Hematopoietic multipotent progenitor cell treated with erythropoietin and hydrocortisone succinate and interleukin-3 and kit ligand, for 15 days (in vitro differentiated cells): ENCODE measurements at places on chromosomes 7 and 10.

DNA sequence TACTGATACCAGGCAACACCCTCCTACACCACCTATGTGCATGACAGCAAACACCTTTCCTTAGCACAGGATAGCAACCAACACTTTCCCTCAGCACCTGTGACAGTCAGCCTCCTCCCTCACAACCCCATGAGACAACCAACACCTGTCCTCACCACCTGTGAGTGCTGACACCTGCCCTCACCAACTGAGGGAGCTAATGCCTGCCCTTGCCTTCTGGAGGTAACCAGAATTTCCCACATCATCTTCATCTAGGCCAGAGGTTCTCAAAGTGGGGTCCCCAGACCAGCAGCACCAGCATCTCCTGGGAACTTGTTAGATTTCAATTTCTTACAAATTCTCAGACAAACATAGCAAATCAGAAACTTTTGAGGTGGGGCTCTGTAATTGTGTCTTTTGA is 112.5 kb downstream of the GRID1 start:
- DNase-seq = no peak

GRCh38 chr7:131909151-131909768 is 352.8 kb upstream of the PODXL start:
- DNase-seq = no peak

DNA sequence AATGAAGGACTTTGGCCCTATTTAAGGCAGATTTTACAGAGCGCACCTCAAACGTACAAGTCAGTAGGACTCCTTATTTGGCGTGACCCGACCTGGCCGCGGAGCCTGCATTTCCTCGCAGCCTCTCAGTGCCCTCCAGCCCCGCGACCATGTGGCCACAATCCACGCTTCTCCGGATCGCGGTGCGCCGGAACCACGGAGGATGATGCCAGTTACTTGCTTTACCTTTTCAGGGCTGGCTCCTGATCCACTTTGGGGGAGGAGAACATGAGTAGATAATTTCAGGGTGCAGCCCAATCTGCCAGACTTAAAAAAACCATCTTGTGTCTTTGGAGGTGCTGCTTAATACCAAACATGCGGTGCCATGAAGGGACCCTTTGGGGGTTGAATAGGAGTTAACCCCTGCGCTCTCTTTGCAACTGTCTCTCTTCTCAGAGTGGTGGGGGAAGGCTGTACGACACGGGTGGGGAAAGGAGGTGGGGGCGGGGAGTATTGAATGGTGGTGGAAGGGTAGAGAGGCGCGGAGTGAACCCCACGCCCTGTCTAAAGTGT is 1.5 kb downstream of the FRAT1 start:
- DNase-seq = peak; percentile 15

DNA sequence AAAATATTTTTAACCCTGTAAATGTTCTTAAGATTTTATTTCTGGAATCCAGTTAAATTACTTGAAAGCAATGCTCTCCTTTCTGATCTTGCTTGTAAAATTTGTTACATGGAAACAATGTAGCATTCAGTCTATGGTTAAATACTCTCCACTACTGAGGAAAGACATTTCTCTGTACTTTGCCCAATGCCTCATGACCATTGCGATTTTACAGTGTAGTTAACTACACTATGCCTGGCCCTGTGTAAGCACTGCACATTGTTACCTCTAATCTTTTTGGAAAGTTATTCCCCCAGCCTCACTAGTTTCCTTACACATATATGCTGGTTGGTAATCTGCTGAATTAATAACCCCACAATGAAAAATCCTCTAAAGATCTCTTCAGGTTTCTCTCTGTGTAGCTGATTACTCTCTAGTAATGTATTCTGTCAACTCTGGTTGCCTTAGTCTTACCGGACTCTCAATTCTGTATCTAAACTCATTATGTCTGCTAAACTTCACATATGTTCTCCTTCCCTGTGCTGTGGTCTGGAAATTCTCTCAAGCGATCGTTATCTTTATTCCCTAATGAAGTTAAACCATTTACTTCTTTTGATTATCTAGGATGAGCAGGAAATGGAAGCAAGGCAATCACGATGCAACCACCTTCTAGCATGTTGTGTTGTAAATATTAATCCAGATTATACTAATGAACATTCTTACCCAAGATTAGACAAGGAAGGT is 58.7 kb upstream of the TMEM106B start:
- DNase-seq = no peak

GRCh38 chr7:75969182-75969581 is 25.2 kb downstream of the TMEM120A start:
- DNase-seq = no peak

DNA sequence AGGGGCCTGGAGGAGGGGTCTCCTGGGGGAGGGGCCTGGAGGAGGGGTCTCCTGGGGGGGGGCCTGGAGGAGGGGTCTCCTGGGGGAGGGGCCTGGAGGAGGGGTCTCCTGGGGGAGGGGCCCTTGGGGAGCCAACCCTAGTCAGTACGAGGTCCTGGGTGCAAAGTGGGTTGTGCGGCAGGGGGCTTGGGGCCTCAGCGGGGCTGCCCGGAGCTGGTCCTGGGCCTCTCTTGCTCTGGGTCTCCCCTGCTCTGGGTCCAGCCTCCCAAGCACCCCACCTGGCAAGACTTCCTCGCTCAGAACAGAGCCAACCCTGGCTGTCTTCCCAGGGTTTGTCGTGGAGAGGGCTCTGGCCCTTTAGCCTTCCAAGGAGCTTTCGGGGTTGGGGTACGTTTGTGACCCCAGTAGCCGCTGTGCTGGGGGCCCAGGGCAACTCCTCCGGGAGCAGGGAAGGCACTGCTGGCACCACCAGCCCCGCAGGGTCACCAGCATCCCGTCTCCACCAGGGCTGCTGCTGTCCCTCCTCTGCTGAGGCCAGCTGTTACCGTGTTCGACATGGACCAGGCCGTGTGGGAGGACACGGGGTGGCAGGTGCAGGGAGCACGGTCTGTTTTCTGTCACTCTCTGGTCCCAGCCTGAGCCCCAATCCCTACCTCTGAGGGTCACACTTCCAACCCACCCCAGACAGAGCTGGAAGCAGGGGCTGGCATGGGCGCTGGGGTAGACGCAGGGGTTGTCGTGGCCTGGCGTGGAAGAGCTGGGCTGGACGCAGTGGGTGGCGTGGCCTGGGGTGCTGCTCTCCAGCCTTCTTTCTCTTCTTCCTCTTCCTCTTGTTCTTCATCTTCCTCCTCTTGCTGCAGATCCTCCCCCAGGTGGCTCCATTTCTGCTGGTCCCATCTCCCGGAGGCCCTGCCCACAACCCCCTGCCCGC is 22.8 kb downstream of the PWWP2B start:
- DNase-seq = no peak

- no peak for DNase-seq
Observed at GRCh38 chr7:69577221-69577620, 21.1 kb upstream of the AUTS2 start.

DNA sequence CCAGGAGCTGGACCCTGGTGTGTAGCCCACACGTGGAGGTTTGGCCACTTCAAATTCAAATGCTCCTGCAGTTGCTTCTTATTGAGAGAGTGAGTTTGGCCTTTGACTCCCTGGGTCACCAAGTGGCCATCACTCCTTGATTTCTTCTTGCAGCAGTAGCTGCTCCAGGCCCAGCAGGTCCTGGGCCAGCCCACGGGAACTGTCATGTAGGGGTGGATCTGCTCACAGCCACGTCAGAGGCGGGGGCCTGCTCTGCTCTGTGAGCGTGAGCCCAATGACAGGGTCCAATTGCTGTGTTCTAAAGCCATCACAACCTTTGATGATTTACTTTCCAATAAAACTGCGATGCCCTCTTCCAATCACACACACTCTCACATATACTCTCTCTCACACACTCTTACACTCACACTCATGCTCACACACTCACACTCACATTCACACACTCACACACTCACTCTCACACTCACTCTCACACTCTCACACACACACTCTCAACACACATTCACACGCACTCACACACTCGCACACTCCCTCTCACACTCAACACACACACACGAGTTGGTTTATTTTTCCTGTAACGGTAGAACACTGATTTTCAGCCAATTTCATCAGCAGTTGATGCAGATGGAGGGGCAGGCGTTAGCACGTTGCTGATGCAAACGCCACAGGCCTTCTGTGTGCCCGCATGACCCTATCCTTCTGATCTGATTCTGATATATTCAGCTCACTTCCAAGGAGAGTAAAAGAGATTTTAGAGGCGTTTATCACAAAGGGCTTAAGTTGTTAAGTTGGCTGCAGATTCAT is 210.7 kb upstream of the PPP2R2D start:
- no peak for DNase-seq

DNA sequence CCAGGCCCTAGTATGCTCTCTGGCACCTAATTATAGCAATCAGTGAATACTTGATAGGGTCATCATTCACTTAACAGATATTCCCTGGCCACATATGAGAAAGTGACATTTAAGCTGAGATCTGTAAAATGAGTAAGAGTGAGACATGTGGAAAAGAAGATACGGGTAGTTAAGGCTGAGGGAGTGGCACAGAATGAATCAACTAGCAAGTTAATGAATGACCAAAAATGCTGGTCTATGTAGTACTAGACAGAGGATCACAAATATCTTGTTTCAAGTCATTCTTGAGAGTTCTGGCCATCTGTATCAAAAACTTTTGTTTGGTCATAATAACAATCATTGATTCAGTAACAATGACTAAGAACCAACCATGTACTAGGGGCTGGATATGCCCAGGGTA is 954.9 kb downstream of the CNTNAP2 start:
- no peak for DNase-seq

- no peak for DNase-seq
Observed at GRCh38 chr10:61343796-61344195, 109.4 kb downstream of the TMEM26 start.

DNA sequence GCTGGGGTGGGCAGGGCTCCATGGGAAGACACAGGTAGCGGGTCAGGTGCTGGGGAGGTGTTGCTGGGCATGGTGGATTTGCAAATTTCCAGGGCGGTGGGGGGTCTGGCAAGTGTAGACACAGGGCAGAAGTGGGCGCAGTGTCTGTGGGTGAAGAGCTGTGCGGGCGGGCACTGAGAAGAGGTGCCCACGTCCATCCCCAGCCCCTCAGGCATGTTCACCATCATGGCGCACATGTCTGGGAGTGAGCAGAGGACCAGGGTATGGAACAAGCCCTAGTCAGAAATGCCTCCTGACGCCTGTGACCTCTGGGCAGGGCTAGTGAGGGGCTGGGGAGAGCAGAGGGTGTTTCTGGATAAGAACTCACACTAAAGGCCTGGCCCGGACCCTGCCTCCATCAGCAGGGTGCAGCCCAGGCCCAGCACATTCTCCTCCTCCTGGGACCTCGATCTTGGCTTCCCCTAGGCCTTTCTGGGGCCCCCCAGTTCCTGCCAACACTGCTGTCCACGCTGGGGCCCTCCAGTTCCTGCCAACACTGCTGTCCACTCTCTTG is 612.9 kb downstream of the PTPRN2 start:
- DNase-seq = no peak

GRCh38 chr7:38398725-38399321 is 125.4 kb upstream of the TARP start:
- peak; percentile 34 for DNase-seq

- peak; percentile 94 for DNase-seq
Observed at GRCh38 chr7:44123190-44124003, at the start of gene POLD2. Gene POLD2, minus strand, starts transcription at chr7:44123548. Its CDS starts 1,495 bp downstream, at chr7:44122053.

DNA sequence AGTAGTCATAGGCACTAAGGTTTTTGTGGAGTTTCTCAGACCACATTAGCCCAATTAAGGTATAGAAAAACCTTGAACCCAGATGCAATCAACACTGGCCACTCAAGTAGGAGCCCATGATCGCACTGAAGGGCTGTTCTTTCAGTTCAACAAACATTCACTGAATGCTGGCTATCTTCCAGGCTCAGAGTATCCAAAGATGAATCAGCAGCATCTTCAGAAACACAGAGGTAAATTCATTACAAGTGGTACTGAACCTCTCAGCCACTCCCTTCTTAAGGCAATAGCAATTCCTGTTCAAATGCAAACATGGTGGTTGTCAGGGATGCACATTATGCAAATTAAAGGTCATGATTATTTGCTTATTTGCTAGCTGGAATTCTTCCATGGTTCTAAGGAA is 17.1 kb downstream of the KCNK18 start:
- no peak for DNase-seq

GRCh38 chr10:7561216-7561893 is 105.4 kb downstream of the ITIH5 start:
- DNase-seq = no peak
